ENCODE measurements at places on chromosomes 5 and 9.

GRCh38 chr9:117555964-117556629 lies 141.2 kb upstream of the ASTN2 start:
- peak; percentile 17 for DNase-seq

DNA sequence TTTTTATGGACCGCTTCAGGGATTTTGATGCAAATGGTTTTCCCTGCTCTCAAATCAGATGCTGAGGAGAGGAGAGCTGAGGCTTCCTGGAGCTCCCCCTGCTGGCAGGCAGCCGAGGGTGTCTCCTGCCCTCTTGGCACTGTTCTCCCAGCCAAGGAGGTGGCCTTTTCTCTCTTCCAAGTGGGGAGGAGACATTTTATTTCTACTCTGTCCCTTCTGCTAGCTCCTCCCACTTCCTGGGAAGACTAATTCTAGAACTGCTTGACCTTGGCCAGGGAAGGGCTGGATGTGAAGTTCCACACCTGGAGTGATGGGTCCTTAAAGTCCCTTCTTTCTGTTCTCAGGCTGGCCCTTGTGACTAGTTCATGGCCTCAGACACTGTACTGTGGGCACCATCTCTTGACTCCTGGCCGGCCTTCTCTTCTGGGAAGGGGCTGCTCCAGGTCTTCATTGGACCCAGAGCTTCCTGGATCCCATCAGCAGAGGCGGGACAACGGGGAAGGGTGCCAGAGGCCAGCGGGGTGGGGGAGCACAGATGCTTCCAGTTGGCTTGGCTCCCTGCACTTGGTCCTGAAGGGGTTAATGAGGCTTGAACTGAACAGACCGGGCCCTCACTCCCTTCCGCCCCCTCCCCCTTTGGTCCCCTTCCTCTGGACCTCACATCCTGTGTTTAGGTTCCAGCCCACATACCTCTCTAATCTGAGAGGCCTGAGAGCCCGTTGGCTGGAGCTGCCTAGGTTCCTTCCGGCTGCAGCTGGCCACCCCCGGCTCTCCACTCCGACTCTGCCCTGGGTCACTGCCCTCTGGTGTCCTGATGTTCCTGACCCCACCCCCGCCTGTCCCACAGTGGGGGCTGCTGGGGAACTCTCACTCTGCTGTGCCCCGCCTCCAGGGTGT lies 32.1 kb downstream of the PTPA start:
- peak; percentile 70 for DNase-seq

DNA sequence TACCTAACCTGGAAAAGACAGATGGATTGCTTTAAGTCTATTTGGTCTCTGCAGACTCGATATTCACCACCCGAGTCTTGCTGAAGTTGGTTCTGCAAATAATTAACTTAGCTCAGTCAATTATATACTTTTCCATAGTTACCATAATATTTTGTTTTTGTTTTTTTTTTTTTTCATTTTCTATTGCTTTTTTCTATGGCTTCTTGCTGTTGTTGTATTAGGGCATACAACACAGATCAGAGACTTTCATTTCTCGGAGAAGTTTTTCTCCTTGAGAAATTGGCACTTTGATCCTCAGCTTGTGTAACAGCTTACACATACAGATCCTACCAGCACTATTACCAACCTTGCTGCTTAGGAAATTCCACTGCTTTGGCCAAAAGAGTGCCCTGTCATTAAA lies 88.0 kb downstream of the GPR21 start:
- no peak for DNase-seq

DNA sequence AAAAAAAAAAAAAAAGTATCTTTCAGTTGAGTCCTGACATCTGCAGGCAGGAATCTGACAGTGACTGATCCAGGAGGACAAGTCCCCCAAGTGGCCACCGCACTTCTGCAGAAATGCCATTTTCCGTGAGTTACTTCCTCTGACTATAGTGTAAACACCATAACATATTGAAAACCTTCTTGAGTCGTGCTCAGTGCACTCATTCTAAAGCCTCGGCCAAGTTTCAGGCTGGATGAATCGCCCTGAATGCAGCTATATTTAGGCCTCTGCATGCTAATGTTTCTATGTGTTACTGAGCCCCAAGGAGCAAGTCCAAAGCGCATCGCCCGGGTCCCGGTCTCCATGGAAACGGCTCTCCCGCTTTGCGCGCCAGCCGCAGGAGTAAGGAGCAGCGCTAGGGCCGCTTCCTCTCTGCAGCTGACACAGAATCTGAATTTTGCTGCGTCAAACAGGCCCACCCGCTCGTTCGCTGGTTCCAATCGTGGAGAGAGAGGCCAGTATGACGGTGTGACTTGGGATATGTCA lies 335.4 kb downstream of the MSX2 start:
- DNase-seq = no peak

DNA sequence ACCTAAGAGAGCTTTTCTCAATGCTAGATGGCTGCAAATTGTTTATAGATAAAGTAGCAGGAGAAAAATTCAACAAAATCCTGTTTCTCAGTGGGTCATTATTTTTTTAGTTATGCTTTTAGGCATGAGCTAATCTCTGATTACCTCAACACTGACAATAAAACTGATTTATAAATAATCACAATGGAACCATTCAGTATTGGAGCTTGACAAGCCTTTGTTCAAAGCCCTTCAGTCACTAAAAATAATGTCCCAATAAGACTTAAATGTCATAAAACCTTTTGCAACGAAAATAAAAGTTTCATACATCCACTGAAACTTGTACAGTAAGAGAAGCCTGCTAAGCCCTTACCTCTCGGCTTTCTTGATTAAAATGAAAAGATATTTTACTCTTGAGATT lies 27.2 kb downstream of the PTPDC1 start:
- no peak for DNase-seq

GRCh38 chr9:136075134-136075841 lies 19.8 kb downstream of the NACC2 start:
- no peak for DNase-seq

DNA sequence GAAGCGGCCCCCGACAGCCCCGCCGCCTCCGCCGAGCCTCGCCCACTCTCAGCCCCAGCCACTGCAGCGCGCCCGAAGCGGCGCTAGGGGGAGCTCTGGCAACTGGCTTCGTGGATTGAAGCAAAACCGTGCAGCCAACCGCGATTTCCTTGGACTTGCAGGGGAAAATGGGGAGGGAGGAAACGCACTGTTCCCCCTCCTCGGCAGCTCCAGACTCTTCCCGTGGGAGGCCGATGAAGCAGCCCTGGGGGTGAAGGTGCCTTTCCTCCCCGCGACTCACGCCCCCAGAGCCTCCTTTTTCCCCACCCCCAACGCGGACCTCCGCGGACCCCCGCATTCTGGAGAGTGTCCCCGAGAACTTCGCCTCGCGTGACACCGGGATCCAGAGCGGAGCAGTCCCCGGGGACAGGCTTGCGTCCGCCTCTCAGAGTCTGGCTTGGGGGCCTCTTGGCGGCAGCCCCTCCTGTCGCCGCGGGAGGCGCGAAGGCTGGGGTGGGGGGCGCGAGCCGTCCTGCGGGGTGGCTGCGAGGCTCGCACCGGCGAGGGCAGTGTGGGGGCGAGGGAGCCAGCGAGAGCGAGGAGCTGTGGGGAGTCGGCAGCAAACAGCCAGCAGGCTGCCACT lies 3.8 kb downstream of the IER5L start:
- DNase-seq = peak; percentile 82

GRCh38 chr5:32390819-32391591 lies 53.5 kb downstream of the ZFR start:
- no peak for DNase-seq

GRCh38 chr9:109428854-109429253 lies 69.3 kb downstream of the PTPN3 start:
- no peak for DNase-seq

- peak; percentile 28 for DNase-seq
Observed at GRCh38 chr9:89448381-89448780, 49.5 kb downstream of the SEMA4D start.

DNA sequence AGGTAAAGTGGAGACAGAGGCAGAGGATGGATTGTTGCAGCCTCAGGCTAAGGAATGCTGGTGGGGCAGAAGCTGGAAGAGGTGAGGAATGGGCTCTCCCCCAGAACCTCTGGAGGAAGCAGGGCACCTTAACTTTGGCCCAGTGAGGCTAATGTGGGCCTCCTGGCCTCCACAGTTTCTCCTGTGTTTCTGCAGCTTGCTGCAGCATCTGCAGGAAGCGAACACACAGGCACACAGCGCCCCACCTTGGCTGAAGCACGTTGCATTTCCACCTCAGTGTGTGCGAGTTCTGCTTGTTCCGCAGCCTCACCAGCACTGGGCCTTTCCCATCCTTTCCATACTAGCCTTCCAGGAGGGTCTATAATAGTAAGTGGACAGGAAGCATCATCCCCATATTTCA lies 27.2 kb upstream of the ASS1 start:
- DNase-seq = no peak

DNA sequence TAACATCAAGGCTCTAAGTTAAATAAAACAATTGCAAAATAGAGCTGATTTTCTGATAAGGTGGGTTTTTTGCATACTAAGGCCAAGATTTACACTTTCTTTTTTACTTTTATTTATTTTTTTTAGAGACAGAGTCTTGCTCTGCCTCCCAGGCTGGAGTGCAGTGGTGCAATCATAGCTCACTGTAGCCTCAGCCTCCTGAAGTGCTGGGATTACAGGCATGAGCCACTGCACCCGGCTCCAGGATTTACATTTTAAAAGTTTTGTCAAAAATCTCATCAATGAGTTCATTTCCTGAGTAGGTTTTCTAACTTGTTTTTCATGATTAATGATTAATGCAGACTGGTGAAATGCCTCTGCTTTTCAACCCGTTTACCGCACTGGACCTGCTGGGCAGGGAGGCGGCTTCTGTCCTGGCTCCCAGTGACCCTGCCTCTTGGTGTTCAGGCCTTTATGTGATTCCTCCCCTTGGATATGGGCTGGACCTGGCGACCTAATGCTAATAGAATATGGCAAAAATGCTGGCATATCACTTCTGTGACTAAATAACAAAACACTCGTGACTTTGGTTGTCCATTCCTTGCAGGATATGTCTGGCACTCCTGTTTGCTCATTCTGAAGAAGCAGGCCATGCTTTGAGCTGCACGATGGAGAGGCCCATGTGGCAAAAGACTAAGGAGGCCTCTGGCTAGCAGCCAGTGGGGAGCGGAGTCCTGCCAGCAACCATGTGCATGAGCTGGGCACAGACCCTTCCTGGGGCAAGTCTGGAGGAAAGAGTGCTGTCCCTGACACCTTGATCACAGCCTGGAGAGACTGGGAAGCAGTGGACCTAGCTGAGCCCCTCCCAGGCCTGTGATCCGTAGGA lies 72.2 kb upstream of the PTCH1 start:
- DNase-seq = no peak

DNA sequence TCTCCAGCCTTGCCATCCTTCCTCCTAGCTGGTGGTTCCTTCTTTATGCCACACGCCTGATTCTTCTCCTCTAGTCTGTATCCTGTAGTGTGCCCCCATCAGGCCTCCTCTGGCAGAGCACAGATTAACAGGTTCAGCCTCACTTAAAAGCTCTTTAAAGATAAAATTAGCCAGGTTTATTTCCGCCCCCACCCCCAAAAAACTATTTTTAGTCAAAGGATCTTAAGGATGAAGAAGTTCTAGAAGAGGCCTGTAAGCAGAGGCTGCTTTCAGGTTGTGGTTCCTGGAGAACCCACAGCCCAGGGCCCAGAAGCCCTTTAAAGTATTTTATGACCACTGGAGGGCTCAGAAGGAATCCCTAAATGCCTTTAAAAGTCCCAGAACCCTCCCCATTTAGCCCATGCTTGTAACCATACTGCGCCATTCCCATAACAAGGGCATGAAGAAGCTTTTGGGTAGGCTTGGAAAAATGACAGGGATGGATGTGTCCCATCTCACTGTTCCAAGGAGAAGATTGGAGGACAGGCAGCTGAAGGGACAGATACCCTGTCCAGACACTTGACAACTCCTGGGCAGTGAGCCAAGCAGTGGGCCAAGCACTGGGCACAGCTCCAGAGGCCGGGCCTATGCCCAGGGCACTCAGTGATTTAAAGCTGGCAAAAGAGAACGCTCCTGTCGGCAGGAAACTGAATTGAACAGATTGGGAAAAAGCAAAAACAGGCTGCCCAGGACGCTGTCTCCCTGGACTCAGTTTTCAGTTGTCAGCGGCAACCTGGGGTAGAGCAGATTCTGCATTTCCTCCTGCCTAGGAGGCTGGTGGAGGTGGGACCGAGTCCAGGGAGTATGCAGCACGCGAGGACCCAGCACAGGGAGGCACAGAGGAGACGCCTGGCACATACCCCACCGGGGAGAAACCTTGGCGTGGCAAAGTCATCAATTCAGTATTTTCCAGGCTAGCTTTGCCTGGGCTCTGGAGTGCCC lies 106.3 kb upstream of the SSBP2 start:
- DNase-seq = no peak

All from CD4-positive, alpha-beta T cell treated with Interleukin-1 beta for 1 hour (primary cell).